ENCODE measurements at places on chromosomes 7 and 10. TPM values are rescaled to one million over a fixed set of nuclear protein-coding genes. Genes with fewer than 3 reads are reported as not detected.

Gene TMEM176B
- 0.97 TPM for total RNA-seq

Gene TPST1
- total RNA-seq, result 109 TPM

Gene MINDY3
- total RNA-seq, result 40.9 TPM

Gene CRPPA
- 2.1 TPM for total RNA-seq

Gene EBLN1
- not detected for total RNA-seq

Gene SIRT1
- total RNA-seq, result 18.7 TPM

Gene SLC13A1
- total RNA-seq, result not detected

Gene TAS2R4
- 0.61 TPM for total RNA-seq

Gene ACSL5
- total RNA-seq, result 9.6 TPM

Gene TDRD1
- 4.7 TPM for total RNA-seq

Gene FAM131B
- total RNA-seq, result 1.3 TPM

Gene POT1
- total RNA-seq, result 26.5 TPM

Gene ZNF488
- under 0.01 TPM for total RNA-seq

Gene CASTOR2
- total RNA-seq, result 34.9 TPM

Gene GIMAP2
- total RNA-seq, result 5.1 TPM

Gene ASAH2
- 0.12 TPM for total RNA-seq

Gene AMZ1
- total RNA-seq, result 6.7 TPM

Gene COPG2
- total RNA-seq, result 64.6 TPM

Gene CCDC136
- total RNA-seq, result 3.8 TPM

Gene WEE2
- total RNA-seq, result not detected

Gene PRPS1L1
- not detected for total RNA-seq

Gene TCF7L2
- 20.4 TPM for total RNA-seq

Gene LRRC18
- total RNA-seq, result not detected

Gene UNC5B
- total RNA-seq, result 36.1 TPM

Gene VSTM4
- total RNA-seq, result 71.4 TPM

Gene MCM10
- 0.81 TPM for total RNA-seq
